ENCODE measurements at places on chromosomes 7 and 10.

DNA sequence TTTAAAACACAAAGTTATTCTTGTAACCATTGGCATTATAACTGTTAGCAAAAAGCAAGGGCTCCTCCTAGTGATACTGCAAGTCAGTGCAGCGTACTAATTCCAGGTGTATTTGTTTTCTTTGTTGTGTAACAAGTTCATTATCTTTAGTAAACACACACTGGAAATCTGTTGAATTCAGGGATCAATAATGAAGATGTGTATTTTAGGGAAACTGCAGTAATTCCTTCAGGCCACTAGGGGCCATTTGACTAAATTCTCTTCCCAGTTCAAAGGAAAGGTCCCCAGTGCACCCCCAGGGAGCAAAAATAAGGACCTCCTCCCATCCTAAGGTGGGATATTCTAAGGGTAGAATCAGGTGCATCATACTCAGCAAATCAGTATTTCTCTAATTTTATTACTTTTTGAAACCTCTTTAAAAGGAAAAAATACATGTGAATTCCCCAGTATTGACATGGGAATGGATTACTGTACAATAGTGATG lies 158.6 kb upstream of the LYZL1 start:
- DNase-seq, result no peak

DNA sequence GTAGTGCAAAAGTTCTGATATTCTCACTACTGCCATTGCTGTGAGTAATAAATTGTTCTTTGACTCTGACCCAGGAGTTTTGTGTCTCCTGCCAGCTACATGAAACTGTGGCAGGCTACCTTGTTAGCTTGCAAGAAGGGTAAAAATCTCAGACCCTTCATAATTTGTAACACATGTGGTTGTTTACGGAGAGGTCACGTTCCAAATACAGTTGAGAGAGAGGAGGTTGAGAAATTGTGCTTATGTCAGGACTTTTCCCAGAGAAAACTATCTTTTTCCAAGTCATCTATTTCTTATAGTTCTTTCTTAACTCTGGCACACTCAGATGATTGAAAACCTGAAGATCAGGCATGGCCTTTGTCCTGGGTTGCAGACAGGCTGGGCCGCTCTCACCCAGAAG lies 114.4 kb upstream of the SVIL start:
- no peak for DNase-seq

- DNase-seq, result no peak
These were observed 9.7 kb downstream of the CREM start for GRCh38 chr10:35136263-35136815.

- DNase-seq, result no peak
These were observed 4.5 kb downstream of the EIF4H start for GRCh38 chr7:74178632-74179031.

DNA sequence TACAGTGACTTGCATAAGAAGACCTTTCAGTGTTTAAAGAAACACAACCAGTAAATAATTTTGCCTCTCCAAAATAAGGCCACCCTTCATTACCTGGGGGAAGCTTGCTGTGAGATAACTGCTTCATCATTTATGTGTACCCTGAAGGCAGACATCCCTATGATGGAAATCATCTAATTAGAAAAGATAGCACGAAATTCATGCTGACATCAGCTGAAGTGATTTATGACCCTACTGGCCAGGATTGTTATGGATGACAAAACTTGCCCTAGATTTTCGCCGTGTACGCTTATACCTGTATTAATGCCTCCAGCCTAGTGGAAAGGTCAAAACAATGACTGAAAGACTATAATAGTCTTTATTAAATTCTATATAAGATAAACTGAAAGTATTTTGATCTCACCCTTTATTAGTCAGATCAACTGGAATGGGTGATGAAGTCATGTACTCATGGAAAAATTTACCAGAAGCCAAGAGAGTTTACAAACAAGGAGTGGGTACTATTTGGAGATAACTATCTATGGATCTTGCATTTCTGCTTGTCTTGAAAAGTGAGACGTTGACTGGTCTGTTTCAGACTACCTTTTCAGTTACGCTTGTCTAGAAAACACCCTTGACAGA lies 114.2 kb downstream of the PPP1R3A start:
- DNase-seq, result no peak

GRCh38 chr7:19362099-19362498 lies 216.9 kb upstream of the FERD3L start:
- no peak for DNase-seq

GRCh38 chr10:126124668-126125349 lies 228.4 kb downstream of the FANK1 start:
- DNase-seq, result no peak

DNA sequence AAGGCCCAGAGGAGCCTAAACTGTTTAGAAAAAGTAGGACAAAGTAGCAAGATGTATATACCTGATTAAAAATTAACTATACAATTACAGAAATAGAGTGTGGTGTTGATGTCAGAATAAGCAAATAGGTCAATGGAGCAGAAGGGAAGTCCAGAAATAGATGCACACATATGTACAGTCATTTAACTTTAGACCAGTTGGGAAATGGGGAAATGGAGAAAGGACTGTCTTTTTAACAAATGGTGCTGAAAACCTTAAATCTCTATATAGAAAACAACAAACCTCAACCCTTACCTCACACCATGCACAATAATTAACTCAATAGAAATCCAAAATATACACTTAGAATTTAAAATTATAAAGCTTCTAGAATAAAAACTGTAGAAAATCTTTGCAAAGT lies 72.2 kb downstream of the CH25H start:
- DNase-seq, result no peak

- no peak for DNase-seq
These were observed 106.8 kb upstream of the CTTNBP2 start for GRCh38 chr7:117979954-117980497.

DNA sequence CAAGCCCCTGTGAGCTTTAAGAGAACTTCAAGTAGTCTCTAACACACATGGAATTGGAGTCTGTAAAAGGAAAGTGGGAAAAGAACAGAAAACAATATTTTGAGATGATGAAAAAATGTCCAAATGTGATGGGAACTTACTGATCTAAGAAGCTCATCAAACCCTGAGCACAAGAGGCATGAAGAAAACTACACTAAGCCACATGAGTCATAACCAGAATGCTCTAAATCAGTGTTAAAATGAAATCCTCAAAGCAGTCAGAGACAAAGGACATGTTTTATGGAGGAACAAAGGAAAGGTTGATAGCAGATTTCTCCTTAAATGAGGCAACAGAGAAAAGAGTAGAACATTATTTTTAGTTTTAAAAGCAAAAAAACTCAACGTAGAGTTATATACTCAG lies 37.2 kb downstream of the ZNF33A start:
- no peak for DNase-seq

GRCh38 chr7:24879291-24879690 lies 100.7 kb downstream of the OSBPL3 start:
- DNase-seq, result no peak

- DNase-seq, result no peak
These were observed 12.7 kb downstream of the SCIN start for GRCh38 chr7:12583176-12583575.

- DNase-seq, result no peak
These were observed 3.7 kb upstream of the CXCL12 start for GRCh38 chr10:44388641-44389040.

GRCh38 chr10:30365883-30366282 lies 16.8 kb upstream of the MTPAP start:
- no peak for DNase-seq

DNA sequence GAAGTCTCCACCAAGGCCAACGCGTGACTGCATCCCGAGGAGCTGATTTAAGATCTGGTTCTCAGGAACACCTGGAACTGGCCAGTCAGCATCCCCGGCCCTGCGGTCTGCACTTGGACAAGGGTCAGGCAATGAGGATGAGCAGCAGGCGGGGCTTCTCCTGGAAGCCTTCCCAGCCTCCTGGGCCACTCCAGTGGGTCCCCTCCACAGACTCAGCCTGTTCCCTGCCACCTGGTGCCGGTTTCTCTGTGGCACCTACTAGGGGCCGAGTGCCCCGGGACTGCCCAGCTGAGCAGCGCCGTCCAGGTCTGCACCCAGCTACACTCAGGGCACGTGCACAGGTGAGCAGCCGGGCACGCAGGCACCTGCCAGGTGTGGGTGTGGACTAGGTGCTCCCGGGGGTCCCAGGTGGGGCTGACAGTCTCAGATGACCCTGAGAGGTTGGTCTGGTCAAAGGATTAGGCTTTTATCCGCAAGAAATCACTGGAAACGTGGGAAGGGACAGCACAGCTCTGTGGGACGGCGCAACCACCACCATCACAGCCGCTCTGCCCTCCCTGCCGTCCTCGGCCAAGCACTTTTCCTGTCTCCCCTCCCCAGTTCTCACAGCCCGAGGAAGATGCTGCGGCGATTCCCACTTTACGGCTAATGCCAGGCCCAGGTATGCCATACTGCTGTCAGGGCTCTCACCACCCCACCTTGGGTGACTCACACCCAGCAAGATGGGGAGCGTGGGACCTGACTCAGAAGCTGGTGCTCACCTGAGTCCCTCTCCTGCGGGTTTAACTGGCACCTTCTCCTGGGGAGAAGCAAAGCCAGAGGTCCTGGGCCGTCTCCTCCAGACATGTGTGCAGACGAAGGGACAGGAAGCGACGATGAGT lies 166.0 kb downstream of the RNF216 start:
- DNase-seq, result no peak

DNA sequence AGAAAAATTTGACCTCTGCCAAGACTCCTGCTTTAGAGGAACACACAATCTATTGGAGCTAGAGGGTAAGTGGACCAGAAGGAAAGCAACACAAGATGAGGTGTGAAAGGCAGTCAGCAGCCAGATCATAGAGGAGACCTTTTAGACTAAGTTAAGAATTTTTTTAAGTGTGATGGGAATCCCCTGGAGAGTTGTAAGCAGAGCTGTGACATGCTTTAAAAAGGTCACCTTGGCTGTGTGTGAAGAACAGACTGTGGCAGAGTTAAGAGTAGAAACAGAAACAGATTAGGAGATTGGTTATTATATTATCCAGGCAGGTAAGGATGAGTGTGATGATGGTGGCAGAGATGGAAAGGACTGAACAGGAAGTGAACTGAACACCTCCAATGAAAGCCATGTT lies 23.5 kb downstream of the CPEB3 start:
- DNase-seq, result no peak

- DNase-seq, result no peak
These were observed 222.8 kb downstream of the RELN start for GRCh38 chr7:103766660-103767059.

GRCh38 chr10:76559892-76560220 lies 1077.8 kb downstream of the KCNMA1 start:
- DNase-seq, result no peak

GRCh38 chr7:17732083-17732482 lies 208.2 kb downstream of the SNX13 start:
- DNase-seq, result no peak

GRCh38 chr7:141701489-141702046 lies 398 bp downstream of the DENND11 start:
- DNase-seq, result peak; percentile 30

GRCh38 chr7:43905209-43905946 lies 1.0 kb downstream of the URGCP start:
- DNase-seq, result no peak

GRCh38 chr7:22267930-22268615 lies 88.9 kb downstream of the RAPGEF5 start:
- DNase-seq, result no peak

DNA sequence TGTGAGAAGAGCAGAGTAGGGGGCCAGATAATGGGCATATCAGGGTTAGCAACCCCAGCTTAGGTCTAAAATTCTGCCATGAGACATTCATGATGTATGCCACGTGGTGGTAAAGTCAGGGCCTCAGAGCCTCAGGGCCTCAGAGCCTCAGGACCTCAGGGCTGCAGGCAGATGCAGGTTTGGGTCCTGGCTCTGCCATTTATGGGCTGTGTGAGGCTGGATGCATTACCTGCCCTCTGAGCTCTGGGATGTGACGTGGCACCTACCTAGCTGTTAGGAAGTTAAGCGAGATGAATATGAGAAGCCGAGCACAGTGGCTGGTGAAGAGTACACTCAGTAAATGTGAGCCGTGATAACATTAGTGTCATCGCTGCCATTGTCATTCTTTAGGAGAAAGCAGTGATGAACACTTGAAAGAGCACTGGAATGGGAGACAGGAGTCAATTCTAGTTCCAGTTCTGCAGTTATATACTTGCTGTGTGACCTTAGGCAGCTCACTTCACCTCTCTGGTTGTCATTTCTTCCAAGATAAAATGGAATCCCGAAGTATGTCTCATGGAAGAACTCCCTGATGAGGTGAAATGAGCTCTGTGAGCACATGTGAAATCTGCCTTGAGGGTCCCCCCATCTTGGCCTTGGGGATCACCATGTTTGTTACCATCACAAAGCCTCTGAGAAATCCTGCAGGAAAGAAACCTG lies 127.2 kb downstream of the SH3PXD2A start:
- DNase-seq, result no peak

DNA sequence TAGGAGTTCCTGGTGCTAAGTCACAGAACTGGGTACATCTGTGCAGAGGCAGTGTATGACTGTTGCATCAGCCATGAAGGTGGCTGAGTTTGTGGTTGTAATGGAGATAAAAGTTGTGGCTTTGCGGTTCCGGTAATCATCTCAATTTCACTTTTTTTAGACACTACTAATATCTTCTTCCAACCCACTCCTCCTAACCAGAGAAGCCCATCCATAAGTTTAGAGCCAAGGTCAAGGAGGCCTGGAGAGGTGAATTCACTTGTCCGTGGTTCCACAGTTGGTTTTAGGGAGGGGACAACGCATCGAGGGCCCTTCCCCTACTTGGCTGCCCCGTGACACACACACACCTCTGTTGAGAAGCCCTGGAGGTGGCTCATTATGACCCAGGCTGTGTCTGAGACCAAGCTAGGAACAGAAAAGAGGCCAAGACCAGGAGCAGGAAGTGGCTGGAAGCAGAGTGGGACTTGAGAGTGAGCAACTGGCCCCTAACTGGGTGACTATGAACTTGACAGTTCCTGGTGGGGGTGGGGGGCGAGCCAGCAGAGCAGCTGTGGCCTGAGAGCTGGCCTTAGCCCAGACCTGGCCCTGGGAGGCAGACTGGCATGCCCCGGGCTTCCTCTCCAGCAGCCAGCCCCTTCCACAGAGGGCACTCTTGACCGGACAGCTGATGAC lies 66.8 kb upstream of the COL13A1 start:
- no peak for DNase-seq

GRCh38 chr10:10302689-10303088 lies 715.0 kb upstream of the CELF2 start:
- no peak for DNase-seq

DNA sequence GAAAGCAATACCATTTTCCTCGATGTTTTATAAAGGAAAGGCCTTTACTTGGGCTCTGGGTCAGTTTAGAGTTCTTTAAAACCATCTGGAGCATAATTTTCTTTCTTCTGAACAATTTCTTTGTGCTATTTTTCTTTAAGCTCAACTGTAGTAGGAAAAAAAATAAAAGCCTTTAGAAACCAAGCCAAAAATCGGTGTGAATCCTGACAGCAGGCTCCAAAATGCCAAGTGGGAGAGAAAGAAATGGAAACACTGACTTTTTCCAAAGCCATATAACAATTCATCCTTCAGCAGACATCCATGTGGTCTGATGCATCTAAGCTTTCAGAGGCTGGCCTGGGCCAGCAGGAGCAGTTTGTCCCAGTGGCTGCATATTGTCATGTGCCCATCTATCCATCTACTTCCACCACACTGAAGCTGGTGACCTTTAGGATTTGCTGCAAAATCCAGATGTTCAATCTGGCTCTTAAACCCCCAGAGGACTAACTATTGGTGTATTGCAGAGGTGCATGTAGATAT lies 23.0 kb upstream of the ITPRID1 start:
- no peak for DNase-seq

- no peak for DNase-seq
These were observed 3.7 kb upstream of the NDST2 start for GRCh38 chr10:73814896-73815718.

GRCh38 chr7:106609416-106609815 lies 51.5 kb downstream of the CCDC71L start:
- DNase-seq, result no peak

All from NCI-H2107 (cell line).